ENCODE measurements at places on chromosomes 4 and X. TPM values are rescaled to one million over a fixed set of nuclear protein-coding genes. Genes with fewer than 3 reads are reported as not detected.

EFHC2 gene
- total RNA-seq: 0.94 TPM

DNA sequence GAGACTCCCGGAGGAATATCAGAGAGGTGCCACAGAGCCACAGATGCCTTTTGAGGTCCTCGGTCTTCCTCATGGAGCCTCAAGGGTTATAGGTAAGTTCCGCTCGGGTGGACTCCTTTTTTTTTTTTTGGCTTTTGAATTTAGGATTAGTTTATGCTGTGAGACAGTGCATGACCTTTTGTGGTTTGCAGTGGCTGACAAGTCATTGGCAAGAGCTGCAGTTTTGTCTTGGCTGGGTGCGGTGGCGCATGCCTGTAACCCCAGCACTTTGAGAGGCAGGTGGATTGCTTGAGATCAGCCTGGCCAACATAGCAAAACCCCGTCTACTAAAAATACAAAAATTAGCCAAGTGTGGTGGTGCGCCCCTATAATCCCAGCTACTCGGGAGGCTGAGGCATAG lies 4.5 kb upstream of the GRSF1 start:
- no peaks in the 10 kb centered on the region for H3K27me3 ChIP-seq
- no peaks in the 10 kb centered on the region for H3K36me3 ChIP-seq
- H3K4me1 ChIP-seq: no peaks in the 10 kb centered on the region
- no peak overlapping the region for H3K27ac ChIP-seq
- DNase-seq: no peak
- H3K4me3 ChIP-seq: no peak overlapping the region

NKX3-2 gene
- total RNA-seq: not detected

WAS gene
- 108 TPM for total RNA-seq
